HT1080 (cell line): ENCODE measurements at places on chromosomes 1 and 21. TPM values are rescaled to one million over a fixed set of nuclear protein-coding genes. Genes with fewer than 3 reads are reported as not detected.

Gene TFAP2E
- total RNA-seq = not detected in 2 replicates

Gene SERBP1
- total RNA-seq = 430 and 506 TPM in 2 replicates

Gene PDZK1IP1
- total RNA-seq = not detected in 2 replicates

Gene OR10Z1
- total RNA-seq = not detected in 2 replicates

Gene COL6A1
- total RNA-seq = 85.1 and 95.1 TPM in 2 replicates

Gene ACKR1
- total RNA-seq = not detected in 2 replicates

Gene CFHR3
- total RNA-seq = 0.20 and 0.76 TPM in 2 replicates

Gene IFI44L
- not detected in 2 replicates for total RNA-seq

Gene CRNN
- not detected in 2 replicates for total RNA-seq

Gene KLF17
- 0.23 and 0.74 TPM in 2 replicates for total RNA-seq

Gene ESPN
- total RNA-seq = not detected in 2 replicates

Gene SLC44A5
- 0.53 and 0.61 TPM in 2 replicates for total RNA-seq

Gene TACSTD2
- total RNA-seq = not detected in 2 replicates

Gene HCN3
- total RNA-seq = 0.84 and 1.1 TPM in 2 replicates

Gene CLCA1
- not detected in 2 replicates for total RNA-seq

Gene FHAD1
- 0.87 and 1.4 TPM in 2 replicates for total RNA-seq
